ENCODE measurements at places on chromosomes 5 and 9.

DNA sequence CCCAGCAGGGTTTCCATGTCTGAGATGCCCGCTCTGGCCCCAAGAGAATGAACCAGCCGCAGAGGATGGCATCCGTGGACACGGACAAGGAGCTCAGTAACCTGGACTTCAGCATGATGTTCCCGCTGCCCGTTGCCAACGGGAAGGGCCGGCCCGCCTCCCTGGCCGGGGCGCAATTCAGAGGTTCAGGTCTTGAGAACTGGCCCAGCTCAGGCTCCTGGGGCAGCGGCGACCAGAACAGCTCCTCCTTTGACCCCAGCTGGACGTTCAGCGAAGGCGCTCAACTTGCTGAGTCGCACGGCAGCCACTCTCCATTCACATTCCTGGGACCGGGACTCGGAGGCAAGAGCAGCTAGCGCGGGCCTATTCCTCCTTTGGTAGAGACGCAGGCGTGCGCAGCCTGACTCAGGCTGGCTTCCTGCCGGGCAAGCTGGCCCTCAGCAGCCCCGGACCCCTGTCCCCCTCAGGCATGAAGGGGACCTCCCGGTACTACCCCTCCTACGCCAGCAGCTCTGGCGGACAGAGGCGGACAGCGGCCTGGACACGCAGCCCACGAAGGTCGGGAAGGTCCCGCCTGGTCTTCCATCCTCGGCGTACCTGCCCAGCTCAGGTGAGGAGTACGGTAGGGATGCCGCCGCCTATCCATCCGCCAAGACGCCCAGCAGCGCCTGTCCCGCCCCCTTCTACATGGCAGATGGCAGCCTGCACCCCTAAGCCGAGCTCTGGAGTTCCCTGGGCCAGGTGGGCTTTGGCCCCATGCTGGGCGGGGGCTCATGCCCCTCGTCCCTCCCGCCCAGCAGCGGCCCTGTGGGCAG lies 74.4 kb downstream of the INSL6 start:
- DNase-seq, result no peak

GRCh38 chr9:105255421-105255820 lies 11.0 kb downstream of the SLC44A1 start:
- no peak for DNase-seq

GRCh38 chr9:117677572-117677971 lies 26.6 kb upstream of the TLR4 start:
- no peak for DNase-seq

- no peak for DNase-seq
Observed at GRCh38 chr5:134541736-134542376, 16.4 kb downstream of the JADE2 start.

GRCh38 chr5:179872055-179872827 lies 13.6 kb upstream of the MRNIP start:
- DNase-seq, result no peak

- no peak for DNase-seq
Observed at GRCh38 chr5:75185763-75186162, 50.9 kb downstream of the ANKRD31 start.

DNA sequence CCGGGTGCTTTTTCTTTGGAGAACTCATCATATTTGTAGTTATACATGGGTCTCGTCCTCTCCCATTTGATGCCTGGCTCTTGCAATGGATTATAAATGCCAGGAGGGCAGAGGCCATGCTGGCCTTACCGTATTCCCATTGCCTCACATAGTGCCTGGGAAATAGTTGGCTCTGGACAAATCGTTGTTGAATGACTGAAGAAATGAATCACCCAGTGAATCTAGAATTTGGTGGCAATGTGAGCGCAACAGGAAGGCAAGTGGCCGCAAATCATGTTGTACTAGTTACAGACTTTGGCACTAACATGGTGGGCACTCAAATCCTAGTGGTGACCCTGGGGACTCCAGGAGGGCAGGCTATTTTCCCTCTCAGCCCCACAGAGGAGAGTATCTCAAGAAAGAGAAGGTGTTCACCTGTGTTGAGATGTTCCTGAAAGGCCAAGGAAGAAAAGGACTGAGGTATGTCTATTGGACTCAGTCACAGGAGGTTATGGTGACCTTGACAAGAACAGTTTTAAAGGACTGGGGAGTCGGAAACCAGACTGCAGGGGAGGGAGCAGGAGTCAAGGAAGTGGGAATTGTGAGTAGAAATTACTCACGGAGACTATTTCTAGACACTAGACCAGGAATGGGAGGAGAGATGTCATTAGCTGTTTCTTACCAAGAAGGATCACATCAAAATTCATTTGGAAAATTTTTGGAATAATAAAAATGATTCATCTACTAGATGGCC lies 61.7 kb upstream of the COL15A1 start:
- DNase-seq, result no peak

DNA sequence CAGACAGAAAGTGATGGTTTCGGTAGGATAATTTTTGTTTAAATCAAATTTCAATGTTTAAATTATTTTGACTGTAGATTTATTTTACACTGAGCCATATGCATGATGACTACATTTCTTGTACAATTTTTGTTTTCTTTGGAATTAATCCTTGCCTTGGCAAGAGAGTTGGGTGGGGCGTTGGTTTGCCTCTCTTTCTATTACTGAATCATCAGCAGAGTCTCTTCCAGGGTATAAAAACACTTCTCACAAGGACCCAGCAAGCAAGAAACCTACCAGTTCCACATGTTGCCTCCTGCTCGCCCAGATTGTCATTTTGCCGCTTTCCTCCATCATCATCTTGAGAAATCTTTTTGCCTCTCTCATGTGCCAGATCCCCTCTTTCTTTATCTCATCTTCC lies 455.0 kb upstream of the DMAC1 start:
- DNase-seq, result no peak

DNA sequence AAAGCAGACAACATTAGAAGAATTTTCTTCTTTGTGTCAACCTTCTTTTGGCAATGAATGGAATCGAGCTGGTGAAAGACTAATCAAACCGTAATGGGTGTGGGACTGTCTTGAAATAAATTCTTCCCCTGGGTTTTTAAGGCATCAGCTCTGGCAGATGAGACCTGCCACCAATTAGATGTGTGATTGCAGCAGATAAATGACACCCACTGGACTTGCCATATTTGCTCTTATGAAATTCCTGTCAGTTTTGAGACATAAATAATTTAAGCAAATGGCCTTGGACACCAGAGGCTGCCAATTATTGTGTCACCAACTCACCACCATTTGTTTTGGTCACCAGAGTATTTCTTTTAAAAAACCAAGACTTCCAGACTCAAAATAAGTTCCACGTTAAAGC lies 135.9 kb upstream of the RGMB start:
- DNase-seq, result no peak

DNA sequence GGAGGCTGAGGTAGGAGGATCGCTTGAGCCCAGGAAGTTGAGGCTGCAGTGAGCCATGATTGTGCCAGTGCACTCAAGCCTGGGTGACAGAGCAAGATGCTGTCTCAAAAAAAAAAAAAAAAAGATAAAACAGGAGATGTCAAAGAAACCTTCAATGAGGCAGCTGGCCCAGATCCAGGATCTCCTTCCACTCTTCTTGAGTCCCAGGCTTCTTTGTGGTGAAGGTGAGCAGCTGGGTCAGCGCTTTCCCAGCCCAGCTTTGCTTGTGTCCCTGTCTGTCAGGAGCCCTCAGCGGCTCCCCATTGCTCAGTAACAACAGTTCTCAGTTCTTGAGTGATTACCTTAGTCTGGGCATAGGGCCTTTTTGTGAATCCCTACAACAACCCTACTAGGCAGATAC lies 69.4 kb upstream of the PSD2 start:
- no peak for DNase-seq

DNA sequence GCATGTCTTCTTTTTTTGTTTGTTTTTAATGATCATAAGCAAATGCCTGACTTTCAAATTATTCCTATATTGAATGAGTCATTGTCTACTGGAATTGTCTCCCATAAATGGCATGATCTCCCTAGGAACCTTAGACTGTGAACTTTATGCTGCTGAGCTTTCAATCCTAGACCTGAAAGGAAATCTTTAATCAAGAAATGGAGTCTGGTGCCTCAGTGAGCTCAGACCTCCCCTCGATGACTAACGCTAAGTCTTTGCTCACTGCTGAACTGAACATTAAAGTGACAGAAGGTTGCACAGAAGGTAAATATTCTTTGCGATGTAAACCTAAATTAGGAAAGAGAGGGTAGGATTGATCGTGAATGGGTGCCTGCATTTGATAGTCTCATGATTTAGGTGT lies 745.2 kb upstream of the WWC1 start:
- no peak for DNase-seq

DNA sequence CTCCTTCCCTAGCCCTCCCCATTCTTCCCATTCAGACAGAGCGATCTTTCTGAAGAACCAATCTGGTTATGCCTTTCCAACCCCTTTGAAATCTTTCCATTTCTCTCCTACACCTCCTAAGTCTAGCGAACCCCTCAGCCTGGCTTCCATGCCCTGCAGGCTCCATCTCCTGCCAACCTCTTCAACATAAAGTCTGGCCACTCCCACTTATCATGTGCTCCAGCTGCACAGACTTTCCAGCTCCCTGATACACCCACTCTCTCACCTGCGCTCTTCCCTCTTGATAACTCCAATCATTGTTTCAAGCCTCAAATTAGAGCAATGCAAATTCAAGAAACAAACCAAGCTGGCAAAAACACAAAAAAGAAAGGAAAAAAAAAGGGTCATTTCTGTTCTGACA lies 3.8 kb upstream of the ORM1 start:
- no peak for DNase-seq

GRCh38 chr5:11300736-11301135 lies 539.7 kb upstream of the DAP start:
- DNase-seq, result no peak

DNA sequence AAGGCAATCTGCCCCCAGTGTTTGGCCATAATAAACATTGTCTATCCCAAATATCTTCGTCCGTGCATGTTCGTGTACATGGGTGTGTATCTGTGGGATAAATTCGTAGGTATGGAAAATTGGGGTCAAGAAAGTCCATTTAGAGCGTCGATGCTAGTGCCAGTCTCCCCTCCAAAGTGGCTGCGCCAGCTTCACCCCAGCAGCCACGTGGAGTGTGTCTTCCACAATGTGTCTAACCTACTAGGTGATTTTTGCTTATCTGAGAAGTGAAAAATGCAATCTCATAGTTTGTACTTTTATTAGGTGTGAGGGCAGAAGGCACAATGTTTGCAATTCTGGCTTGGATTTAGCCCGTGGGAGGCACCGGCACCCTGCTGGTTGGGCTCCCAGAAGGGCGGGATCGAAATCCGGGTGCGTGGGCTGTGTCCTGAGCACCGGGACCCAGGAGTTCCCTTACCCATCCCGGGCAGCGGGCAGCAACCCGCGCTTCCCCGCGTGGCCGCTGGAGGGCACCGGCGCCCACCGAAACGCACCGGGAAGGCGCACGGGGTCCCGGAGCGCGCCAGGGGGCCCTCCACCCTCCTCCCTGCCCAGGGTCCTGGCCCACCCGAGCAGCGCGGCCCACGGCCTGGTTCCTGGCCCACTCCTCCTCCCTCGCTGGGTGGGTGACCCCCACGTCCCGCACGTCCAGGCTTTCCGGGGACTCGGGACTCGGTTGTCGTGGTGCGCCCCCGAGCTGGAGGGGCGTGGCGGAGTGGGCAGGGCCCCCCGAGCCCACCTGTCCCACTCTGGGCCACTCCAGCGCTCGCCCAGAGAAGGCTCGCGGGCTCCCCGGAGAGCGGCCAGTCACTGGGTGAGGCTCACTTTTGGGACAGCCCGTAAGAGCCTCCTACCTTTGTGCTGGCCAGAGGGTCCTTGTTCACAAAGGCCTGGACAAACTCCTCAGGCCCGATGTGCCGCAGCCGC lies 55.4 kb upstream of the RNF130 start:
- no peak for DNase-seq

GRCh38 chr5:148347706-148348105 lies 12.3 kb downstream of the SPINK9 start:
- no peak for DNase-seq

DNA sequence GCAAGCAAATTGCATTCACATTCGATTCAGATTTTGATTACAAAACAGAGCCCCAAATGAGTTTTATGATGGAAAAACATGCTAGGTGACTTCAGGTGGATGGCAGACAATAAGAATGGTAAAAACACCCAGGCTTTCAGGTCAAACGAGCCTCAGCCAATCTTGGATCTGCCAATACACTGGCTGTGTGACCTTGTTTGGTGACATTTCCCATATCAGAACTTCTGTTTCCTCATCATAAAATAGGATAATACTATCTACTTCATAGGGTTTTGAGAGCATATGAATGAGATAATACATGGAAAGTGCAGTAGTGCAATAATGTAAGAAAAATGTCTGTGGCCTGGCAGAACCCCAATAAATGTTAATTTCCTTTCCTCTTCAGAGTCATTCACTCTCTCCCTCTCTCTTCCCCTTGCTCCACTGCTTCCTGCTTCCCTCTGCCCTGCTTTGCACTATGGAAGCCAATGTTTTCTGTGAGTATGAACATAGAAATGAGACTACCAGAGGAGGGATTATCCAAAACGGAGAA lies 54.7 kb downstream of the SH3RF2 start:
- DNase-seq, result no peak

DNA sequence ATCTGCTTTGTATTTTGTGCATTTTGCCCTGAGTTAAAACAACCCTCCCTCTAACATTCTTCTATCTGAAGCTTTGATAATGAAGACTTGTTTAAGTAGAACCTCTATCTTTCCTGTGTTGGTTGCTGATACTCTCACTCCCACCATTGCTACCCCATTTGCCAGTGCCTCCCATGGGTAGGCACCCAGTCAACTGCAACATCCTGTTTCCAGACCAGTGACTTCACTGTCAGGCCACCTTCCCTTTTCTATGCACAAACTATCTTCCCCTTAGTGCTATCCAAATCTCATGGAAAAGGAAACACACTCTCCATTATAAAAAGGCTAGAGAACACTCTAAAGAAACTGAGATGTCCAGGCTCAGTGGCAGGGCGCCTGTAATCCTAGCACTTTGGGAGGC lies 5.6 kb upstream of the IARS1 start:
- DNase-seq, result no peak

GRCh38 chr9:22307013-22307711 lies 139.5 kb upstream of the DMRTA1 start:
- peak; percentile 41 for DNase-seq

GRCh38 chr9:68653141-68653595 lies 51.9 kb upstream of the PIP5K1B start:
- no peak for DNase-seq

DNA sequence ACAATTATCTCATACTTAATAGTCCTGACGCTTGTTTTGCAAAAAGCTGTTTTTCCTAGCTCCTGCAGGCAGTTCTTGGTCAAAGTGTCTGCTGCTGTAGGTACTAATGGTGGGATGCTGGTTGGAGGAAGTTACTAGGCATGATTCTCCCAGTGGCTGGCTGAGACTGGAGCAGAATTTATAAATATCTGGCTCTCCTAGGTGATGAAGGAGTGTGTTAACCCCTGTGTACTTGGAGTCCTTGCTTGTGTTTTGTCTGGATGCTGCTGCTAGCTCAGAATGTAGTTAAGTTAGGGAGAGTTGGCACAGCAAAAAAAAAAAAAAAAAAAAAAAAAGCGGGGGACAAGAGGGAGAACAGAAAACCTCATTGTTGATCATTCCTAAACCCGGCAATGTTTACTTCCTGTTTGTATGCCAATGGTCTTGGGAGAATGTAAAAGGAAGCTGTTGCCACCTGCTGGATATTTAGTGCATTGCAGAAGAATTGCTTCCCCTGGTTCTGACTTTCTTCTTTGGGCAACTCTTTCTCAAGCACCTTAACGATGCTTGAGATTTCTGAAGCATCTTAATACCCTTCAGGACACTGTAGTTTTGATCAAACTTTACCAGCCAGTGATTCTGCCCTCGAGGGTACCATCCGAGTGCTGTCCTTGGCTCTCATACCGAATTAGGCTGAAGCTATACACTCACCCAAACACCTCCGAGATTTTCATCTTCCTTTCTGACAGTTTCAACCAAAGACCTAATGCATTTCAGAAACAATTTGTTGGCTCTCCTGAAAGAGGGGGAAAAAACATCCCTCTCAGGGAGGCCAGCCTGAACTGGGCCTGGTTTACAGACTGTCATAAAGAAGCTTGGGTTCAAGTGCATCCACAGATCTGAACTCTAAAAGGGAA lies 71.7 kb upstream of the WWC1 start:
- peak; percentile 38 for DNase-seq
